ENCODE measurements at places on chromosomes 5 and 9. TPM values are rescaled to one million over a fixed set of nuclear protein-coding genes. Genes with fewer than 3 reads are reported as not detected.

GRCh38 chr5:151793358-151793757 lies 21.6 kb downstream of the G3BP1 start:
- no peak overlapping the region for H3K27ac ChIP-seq
- H3K27me3 ChIP-seq = no peaks in the 10 kb centered on the region
- H3K4me1 ChIP-seq = no peaks in the 10 kb centered on the region
- no peak overlapping the region for H3K4me3 ChIP-seq
- DNase-seq = no peak
- peaks cover 67% of the 10 kb centered on the region for H3K36me3 ChIP-seq

DNA sequence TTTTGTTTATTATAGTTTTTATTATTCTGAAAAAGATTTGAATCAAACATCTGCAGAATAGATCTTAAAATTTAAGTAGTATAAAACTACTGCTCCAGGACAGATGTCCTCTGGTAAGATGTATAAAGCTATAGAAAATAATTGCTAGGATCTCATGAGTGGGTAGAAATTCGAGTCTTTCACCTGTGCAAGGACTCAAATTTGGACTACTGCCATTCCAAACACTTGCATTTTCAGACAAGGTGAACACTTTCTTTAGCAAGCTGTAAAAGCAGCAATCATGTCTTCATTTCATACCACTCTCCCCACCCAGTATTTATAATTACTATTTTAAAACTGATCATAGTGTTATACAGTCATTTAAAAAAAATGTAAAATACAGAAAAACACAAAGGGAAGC lies 20.7 kb downstream of the SKP2 start:
- no peak overlapping the region for H3K4me3 ChIP-seq
- no peaks in the 10 kb centered on the region for H3K4me1 ChIP-seq
- no peak overlapping the region for H3K27ac ChIP-seq
- no peak for DNase-seq
- no peaks in the 10 kb centered on the region for H3K27me3 ChIP-seq

- H3K36me3 ChIP-seq = no peaks in the 10 kb centered on the region
- DNase-seq = no peak
- no peaks in the 10 kb centered on the region for H3K4me1 ChIP-seq
- H3K27ac ChIP-seq = no peak overlapping the region
- no peaks in the 10 kb centered on the region for H3K27me3 ChIP-seq
Measured at GRCh38 chr5:26700759-26701384, 337.5 kb downstream of the CDH9 start.

DNA sequence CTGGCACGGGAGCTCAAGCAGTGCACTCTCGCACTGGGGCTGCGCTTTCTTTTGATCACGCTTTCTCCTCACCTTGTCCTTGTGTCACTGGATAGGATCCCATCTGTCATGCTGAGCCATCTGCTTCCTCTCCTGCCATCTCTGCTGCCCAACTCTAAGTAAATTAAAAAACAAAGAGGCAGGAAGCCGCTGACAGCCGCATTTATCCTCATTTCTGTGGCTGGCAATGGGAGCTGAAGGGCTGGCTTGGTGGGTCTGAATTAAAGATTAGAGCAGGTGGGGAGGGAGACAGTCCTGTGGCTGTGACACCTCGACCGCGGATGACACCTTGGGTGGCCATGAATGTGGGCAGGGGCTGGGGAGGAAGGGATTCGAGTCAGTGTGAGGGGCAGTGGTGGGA lies 159.2 kb upstream of the ALDH1B1 start:
- no peaks in the 10 kb centered on the region for H3K36me3 ChIP-seq
- DNase-seq = no peak
- no peak overlapping the region for H3K4me3 ChIP-seq
- H3K4me1 ChIP-seq = no peaks in the 10 kb centered on the region
- no peak overlapping the region for H3K27ac ChIP-seq

- H3K4me3 ChIP-seq = no peak overlapping the region
- no peak for DNase-seq
- H3K36me3 ChIP-seq = no peaks in the 10 kb centered on the region
- no peaks in the 10 kb centered on the region for H3K27me3 ChIP-seq
- H3K27ac ChIP-seq = no peak overlapping the region
Measured at GRCh38 chr5:126052791-126053190, 370.4 kb upstream of the GRAMD2B start.

DNA sequence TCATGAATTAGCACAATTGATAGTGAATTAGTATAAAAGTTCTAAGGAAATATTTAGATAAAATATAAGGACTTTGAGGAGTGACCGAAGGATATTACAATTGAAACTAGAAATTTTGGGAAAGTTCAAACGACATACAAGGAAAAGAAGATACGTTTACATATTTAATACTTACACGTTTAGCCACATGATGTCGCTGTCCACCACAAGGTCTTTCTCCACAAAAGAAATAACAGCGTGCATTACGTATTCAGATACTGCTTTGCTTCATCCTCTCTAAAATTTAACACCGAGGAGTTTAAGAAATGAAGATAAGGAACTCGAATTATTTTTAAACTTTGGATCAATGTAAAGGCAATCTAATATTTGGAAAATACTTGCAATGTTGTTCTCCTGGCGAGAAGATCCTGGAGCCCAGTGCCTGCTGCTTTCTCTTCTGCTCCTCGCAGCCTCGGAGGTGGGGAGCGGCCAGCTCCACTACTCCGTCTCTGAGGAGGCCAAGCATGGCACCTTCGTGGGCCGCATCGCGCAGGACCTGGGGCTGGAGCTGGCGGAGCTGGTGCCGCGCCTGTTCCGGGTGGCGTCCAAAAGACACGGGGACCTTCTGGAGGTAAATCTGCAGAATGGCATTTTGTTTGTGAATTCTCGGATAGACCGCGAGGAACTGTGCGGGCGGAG lies at the start of gene PCDHA3:
Gene PCDHA3, plus strand, starts transcription at position 242 of the 678 bp plus-strand sequence.
- peaks cover 9% of the 10 kb centered on the region for H3K27me3 ChIP-seq
- H3K4me3 ChIP-seq = peak within 1 kb of the TSS; percentile 23
- no peak for DNase-seq
- no peak within 1 kb of the TSS for H3K27ac ChIP-seq
- H3K36me3 ChIP-seq = no peaks in the 10 kb centered on the region

DNA sequence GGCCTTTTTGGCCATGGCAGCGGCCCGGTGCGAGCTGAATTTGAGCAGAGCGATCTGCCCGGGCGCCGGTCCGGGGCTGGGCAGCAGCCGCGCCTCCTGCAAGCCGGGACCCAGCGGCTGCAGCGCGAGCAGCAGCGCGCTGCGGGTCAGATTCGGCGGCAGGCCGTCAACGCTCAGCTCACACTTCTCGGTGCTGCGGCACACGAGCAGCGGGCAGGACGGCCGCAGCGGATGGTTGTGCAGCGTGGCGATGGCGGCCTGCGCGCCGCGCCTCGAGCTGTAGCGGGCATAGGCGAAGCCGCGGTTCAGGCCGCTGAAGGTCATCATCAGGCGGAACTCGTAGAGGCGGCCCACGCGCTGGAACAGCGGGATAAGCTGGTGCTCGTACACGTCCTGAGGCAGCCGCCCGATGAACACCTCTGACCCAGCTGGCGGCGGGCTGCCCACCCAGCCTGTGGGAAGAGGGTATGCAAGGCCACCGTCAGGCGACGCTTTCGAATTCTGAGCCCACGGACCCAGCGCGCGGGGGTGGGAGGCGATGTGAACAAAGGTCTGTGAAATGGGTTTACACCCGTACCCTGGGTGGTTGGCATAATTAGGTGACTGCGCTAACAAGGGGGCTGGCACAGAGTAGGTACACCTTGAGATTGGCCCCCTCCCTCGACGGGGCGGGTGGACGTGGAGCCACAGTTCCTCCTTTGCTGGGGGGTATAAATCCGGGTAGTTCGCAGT lies 755 bp downstream of the DND1 start:
- peaks cover 7% of the 10 kb centered on the region for H3K4me1 ChIP-seq
- DNase-seq = no peak
- peak overlapping the region; percentile 12 for H3K4me3 ChIP-seq
- peak overlapping the region; percentile 18 for H3K27ac ChIP-seq
- H3K27me3 ChIP-seq = no peaks in the 10 kb centered on the region

- no peak overlapping the region for H3K4me3 ChIP-seq
- H3K27me3 ChIP-seq = no peaks in the 10 kb centered on the region
- no peaks in the 10 kb centered on the region for H3K36me3 ChIP-seq
- DNase-seq = no peak
- no peak overlapping the region for H3K27ac ChIP-seq
Measured at GRCh38 chr5:122468351-122469116, 156.5 kb downstream of the SNCAIP start.

DNA sequence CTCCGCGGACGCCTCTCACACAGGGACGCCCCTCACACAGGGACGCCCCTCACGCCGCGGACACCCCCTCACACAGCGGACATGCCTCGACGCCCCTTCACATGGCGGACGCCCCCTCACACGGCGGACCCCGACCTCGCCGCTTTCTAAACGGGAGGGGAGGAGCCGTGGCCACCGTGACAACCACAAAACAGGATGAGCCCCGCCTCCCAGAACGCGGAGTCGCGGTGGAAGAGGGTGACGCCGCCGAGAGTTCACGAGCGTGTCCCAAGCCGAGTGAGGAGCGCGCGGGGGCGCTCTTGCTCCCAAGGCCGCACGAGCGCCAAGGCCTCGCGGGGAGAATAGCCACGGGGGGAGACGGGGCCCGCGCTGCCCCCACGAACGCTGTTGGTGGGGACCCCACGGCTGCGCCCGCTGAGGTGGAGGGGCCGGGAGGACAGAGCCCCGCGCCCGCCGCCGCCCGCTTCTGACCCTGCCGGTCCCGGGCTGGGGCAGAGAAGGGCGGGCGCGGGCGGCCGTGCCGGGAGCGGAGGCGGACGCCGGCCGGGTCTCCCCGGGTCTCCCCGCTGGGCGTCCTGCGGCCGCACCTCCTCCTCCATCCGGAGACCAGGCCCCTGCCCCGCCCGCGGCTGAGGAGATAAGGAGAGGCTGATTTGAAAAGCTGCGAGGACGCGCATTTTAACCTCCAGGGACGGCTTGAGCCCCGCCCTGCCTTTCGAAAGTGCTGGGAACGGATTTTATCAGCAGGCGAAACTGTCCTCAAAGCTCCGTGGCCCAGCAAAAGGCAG lies 3.9 kb upstream of the NKD2 start:
- H3K4me1 ChIP-seq = peaks cover 34% of the 10 kb centered on the region
- H3K27me3 ChIP-seq = peaks cover 51% of the 10 kb centered on the region
- peak overlapping the region; percentile 52 for H3K27ac ChIP-seq
- peak; percentile 65 for DNase-seq
- H3K4me3 ChIP-seq = peak overlapping the region; percentile 51

DNA sequence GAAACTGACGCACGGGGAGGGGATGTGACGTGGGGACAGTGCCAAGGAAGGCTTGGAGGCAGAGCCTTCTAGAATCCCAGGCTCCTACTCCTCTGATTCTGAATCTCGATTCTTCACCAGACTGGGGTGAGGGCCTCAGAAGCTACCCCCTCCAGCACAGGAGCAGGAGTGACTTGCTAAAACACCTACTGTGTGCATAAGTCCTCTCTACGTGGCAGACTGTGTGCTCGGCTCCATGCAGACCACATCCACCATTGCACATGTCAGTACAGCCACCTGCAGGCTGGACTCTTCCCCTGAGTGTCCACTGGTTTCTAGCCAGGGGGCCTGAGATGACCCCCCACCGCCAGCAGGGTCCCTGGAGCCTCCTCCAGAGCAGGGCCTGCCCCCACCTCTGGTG lies 71.2 kb upstream of the SARDH start:
- no peaks in the 10 kb centered on the region for H3K4me1 ChIP-seq
- H3K4me3 ChIP-seq = no peak overlapping the region
- no peaks in the 10 kb centered on the region for H3K36me3 ChIP-seq
- no peak for DNase-seq
- H3K27me3 ChIP-seq = no peaks in the 10 kb centered on the region

- no peak overlapping the region for H3K4me3 ChIP-seq
- no peak for DNase-seq
- H3K4me1 ChIP-seq = no peaks in the 10 kb centered on the region
- no peaks in the 10 kb centered on the region for H3K27me3 ChIP-seq
Measured at GRCh38 chr9:120214332-120214731, 365.6 kb downstream of the CDK5RAP2 start.

- no peak overlapping the region for H3K4me3 ChIP-seq
- H3K4me1 ChIP-seq = peaks cover 16% of the 10 kb centered on the region
- no peaks in the 10 kb centered on the region for H3K27me3 ChIP-seq
- H3K36me3 ChIP-seq = no peaks in the 10 kb centered on the region
- no peak for DNase-seq
Measured at GRCh38 chr9:129989362-129989708, 53.7 kb downstream of the FNBP1 start.

- no peak for DNase-seq
- no peaks in the 10 kb centered on the region for H3K27me3 ChIP-seq
- H3K4me3 ChIP-seq = no peak overlapping the region
- no peaks in the 10 kb centered on the region for H3K4me1 ChIP-seq
- no peak overlapping the region for H3K27ac ChIP-seq
Measured at GRCh38 chr5:149040421-149040820, 22.4 kb downstream of the SH3TC2 start.

DNA sequence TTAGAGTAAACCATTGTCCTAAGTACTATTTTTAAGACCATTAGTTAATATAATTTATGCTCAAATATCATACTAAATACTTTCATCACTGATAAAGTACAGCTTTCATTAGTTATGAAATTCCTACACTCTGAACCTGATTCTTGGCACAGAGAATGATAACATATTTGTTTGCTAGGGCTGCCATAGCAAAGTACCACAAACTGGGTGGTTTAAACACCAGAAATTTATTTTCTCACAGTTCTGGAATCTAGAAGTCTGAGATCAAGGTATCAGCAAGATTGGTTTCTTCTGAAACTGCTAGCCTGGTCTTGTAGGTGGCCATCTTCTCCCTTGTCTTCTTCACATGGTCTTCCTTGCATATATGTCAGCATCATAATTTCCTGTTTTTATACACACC lies 608.4 kb downstream of the TLE1 start:
- H3K27me3 ChIP-seq = no peaks in the 10 kb centered on the region
- H3K36me3 ChIP-seq = no peaks in the 10 kb centered on the region
- no peak overlapping the region for H3K27ac ChIP-seq
- H3K4me3 ChIP-seq = no peak overlapping the region
- no peak for DNase-seq

Gene LVRN
- total RNA-seq = not detected

Gene SHOC1
- not detected for total RNA-seq

Gene IFNW1
- not detected for total RNA-seq

Gene PPP2R2B
- total RNA-seq = 1.4 TPM

Gene CTSL
- total RNA-seq = 77.0 TPM

Gene LCP2
- 33.0 TPM for total RNA-seq

Gene CHSY3
- total RNA-seq = 0.79 TPM

Measured in transverse colon (tissue), 4 donors.